ENCODE measurements at places on chromosomes 1 and 21.
A peak's percentile ranks its signal among the peaks of the same experiment; 100 is the strongest.

- DNase-seq = no peak
Measured at GRCh38 chr1:244727871-244728474, 75.0 kb downstream of the DESI2 start.

DNA sequence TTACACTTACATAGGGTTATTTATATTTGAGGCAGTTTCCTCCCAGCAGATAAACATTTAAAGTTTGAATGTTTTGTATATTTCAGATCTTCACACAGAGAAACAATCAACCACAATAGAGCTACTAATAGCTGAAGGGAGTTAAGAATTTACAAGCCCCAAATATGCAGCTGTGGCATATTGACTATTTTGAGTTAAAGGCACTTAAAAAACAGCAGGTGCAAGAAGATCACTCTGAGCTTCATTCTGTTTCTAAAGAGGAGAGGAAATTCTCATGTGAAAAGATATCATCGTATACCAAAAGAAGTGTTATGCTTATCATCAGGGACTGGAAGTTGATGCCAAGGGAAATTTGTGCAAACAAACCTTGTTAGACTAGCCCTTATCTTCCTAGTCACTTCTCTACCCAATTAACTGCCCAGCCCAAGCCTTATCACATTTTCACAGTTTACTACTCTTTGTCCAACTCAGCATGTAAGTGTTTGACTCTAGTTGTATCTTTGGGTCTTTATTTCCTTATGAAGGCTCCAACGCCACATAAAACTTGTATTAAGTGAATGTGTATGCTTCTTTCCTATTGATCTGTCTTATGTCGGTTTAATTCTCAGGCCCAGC is 66.3 kb upstream of the COG2 start:
- DNase-seq = no peak

- no peak for DNase-seq
Measured at GRCh38 chr1:182917378-182917777, 35.6 kb downstream of the SHCBP1L start.

DNA sequence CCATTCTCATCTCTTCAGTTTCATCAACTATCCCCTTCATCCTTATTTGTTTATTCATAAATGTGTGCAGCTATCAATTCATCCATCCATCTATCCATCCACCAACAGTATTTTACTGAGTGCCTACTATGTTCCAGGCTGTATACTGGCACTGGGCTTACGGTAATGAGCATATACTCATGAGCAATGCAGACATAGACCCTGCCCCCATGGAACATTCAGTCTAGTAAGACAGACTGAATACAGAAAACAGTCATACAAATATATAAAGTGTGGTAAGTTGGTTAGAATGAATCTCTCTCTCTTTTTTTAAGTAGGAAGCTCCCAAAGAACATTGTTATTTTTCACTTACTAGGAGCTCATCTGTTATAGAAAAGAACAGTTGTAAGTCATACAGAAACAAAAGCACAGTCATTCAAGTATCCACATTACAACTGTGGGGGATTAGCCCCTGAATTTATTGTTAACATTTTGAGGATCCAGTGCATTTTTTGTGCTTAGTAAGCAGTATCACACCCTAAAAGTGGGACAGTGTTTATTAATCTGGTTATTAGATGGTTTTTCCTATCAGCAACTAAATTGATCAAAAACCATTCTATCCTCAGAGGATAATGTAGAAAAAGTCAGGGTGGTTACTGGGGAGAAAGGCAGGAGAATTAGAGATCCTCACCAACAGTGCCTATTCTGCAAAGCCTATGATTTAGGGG is 3.6 kb downstream of the SLC16A4 start:
- no peak for DNase-seq

DNA sequence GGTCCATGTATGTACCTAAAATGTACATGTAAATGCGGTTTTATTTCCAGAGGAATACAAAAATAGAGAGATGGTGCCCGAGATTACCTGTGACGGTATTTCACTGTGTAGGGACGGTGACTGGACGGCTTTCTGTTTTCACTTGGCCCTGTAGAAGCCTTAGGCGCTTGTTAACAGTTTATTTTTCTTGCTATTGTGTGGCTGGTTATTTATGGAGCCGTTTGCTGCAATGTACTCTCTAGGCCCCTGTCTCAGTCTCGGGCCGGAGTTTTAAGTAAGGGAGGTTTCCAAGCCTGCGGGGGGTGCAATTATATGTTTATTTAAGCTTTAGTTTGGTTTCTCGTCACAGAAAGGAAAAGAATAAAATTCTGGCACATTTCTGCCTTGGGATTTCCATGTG is 413 bp downstream of the EFCAB7 start:
- DNase-seq = no peak

DNA sequence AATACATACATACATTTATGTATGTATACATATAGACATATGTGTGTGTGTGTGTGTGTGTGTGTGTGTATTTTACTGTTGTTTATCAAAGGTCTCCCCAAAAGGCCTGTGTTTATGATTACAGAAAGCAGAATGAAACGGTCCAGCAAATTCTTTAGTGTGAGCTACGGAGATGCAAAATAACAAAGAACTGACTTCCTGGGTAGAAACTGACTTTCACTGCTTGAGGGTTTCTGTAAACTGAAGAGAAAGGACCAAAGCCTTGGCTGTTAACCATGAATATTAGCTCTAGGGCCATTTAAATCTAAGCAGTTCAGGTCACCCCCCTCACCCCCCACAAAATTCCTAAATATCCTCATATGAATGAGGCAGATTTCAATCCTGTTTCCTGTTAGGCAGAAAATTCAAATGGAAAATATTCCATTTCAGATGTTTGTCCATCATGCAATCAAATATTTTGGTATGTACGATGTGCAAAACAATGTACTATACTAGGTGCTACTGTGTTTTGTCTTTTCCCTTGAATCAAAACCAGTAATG is 213.2 kb downstream of the TGFB2 start:
- peak; percentile 22 for DNase-seq

DNA sequence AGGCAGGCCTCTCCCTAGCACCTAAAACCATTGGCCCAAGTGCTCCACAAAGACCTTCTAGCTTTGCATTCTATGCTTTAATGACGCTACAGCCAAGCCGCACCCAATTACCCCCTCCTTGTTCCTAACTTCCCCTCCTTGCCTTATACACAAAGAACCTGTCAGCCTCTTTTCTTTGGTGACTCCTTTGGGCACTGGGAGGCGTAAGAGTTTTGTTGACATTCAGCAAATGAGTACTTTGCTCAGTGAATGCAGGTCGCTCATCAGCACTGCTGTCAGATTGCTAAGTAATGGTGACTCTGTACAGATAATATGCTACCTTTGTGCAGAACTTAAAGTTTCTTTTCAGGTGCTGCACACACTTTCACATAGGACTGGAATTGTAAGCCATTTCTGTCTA is 187.6 kb upstream of the FAM78B start:
- DNase-seq = no peak

DNA sequence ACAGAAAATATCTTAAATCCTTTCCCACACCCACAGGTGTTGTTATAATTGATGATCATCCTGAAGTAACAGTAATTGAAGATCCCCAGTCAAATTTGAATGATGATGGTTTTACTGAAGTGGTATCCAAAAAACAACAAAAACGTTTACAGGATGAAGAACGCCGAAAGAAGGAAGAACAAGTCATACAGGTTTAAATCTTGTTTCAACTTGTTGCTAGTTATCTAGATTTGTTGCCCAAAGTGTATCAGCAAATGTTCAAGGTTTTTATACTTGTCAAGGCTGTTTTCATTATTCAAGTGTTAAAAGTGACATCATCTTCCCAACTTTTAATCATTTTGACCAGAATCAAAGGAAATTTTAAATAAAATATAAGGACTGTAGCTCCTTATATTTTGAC is 64.7 kb downstream of the PRRC2C start:
- DNase-seq = no peak

DNA sequence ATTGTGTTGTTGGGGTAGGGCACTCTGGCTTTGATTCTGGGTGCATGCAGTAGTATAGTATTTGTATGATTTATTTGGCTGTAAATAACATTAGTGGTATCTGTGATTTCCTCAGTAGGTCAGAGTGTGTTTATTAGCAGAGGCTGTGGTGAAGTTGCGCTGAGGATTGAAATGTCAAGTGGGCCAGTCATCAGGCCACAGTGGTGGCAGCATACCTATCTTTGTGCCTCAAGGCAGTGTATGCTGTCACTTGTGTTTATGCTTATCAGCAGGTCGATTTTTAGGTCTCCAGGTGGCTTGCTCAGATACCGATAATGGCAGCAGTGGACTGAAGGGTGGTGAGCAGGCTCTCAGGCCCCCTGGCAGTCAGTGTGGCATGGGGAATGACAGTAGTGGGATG is 11.3 kb downstream of the LY9 start:
- no peak for DNase-seq

GRCh38 chr1:26787706-26788514 is at the start of gene PIGV:
TSS of gene PIGV (plus strand) at chr1:26787950. CDS start at chr1:26790816, 2,866 bp downstream.
- DNase-seq = peak; percentile 88

DNA sequence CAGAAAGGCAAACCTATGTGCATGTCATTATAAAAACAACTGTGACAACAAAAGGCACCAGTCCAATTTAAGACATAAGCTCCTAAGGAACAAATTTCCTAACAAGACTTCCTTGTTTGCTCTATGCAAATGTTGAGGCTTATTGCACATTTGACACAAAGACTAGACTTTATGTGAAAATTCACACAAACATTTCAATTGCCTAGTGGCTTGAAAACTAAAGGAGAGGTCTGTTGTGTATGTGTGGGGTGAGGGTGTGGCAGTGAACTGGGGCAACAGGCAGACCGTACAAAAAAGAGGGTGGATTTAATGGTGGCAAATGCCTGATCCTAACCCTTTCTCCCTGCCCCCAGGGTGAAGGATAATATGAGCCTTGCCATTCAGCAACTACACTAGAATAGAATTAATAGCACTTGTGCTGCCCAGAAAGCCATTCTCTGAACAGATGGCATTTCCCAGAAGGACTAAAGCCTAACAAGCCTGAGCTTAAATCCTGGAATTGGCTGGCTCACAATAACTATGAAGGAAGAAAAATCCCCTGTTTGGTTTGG is 73.9 kb downstream of the GLUL start:
- no peak for DNase-seq

DNA sequence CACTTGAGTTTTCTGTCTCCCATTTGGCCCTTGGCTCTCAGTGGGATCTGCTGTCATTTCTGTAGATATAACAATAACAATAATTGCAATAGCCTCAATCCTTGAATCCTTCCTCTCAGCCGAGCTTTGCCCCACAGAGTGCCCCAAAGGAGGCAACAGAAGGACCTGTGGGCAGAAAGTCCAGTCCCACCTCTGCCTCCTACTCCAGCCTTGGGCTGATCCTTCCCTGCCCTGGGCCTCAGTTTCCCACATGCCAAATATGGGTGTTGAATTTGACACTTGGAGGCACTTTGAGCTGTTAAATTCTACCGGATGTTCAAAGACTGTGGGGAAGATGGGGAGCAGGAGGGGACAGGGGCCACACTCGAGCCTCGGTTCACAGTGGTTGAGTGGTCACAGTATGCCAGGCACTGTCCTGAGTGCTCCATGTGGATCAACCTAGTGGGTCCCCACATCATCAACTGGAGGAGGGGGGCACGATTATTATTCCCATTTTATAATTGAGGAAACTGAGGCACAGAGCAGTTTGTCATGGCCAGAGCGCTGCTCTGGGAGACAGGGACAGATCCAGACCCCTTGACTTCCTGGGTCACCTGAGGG is 307.1 kb downstream of the MATN1 start:
- DNase-seq = no peak

DNA sequence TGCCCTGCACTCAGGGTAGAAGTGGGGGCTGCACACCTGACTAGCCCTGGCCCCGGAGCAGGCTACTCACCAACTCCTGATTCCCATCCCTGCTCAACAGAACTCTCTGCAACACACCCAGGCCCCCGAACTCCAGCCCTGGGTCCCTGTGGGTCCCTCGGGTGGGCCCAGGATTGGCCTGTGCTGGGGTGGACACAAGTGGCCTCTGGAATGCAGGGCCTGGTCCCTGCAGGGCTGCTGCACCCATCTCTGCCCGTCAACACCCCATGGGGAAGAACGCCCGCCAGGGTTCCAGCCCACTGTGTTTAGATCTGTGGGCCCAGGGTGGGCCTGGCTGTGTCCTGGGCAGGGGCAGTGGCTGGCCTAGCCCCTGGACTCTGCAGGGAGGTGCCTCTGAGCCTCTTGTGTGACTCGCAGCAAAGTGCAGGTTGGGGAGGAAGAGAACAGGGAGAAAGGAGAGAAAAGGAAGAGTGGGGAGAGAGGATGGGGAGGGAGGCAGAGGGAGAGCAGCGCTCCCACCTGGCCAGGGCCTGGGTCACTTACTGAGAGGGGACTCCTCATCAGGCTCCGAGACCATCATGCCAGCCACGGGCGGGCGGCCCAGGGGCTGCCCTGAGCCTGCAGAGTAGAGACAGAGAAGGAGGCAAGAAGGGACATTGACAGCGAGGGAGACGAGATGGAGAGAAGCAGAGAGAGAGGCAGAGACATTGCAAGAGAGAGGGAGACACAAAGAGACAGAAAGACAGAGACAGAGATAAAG is 43.9 kb downstream of the HSPG2 start:
- DNase-seq = no peak

DNA sequence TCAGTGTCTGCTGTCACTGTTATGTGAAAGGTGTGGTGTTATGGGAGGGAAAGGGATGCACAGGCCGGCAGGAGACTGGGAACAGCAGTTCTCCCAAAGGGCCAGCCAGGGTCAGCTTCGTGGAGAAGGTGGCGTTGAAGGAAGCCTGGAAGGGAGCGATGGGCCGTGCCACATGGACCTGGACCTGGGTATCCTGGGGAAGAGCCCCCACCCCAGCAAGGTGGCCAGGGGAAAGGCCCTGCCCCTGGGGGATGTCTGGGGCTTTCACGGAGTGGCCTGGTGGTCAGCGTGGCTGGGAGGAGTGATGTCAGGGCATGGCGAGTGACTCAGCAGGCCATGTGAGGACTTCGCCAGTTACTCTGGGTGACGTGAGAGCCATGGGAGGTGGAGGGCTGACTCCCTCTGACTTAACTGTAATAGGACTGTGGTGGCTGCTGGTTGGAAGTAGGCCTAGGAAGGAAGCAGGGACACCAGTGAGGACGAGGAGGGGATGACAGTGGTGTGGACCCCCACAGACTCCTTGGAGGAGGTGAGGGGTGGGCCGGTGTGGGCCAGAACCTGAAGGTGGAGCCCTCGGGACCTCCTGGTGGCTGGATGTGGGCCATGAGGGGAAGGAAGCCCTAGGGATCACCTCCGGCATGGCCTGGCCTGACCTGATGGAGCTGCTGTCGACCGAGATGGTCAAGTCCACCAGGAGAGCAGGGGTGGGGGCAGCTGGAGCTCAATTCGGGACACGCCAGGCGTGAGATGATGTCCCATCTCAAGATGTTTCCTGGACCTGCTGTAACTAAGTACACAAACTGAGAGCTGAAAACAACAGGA is 54.5 kb downstream of the BACE2 start:
- DNase-seq = no peak

DNA sequence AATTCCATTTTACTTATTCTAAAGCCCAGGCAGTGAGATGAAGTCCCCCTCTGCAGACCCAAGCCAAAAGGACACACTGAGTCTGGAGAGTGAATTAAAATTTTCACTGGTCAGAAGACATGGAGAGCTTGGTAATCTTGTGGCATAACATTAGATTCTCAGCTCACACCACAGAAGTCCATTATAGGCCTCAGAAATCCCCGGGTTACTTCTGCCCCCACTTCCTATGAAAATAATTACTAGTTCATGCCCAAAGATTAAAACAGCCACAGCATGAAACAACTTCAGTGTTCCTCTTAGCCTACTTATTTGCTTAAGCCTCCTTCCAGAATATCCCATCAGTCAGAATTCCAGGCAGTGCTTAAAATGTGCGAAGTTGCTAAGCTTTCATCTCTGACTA is 123.3 kb downstream of the ZC3H11B start:
- no peak for DNase-seq
